Mammary epithelial cell (primary cell): ENCODE measurements at places on chromosomes 3 and 15.
A peak's percentile ranks its signal among the peaks of the same experiment; 100 is the strongest.

GRCh38 chr3:13073326-13074005 is at the start of gene IQSEC1:
TSS of gene IQSEC1 (minus strand) at chr3:13073429. CDS start at chr3:13073014, 415 bp downstream.
- no peak for DNase-seq

GRCh38 chr15:60673918-60674558 is 195.1 kb upstream of the ICE2 start:
- DNase-seq, result peak; percentile 91

DNA sequence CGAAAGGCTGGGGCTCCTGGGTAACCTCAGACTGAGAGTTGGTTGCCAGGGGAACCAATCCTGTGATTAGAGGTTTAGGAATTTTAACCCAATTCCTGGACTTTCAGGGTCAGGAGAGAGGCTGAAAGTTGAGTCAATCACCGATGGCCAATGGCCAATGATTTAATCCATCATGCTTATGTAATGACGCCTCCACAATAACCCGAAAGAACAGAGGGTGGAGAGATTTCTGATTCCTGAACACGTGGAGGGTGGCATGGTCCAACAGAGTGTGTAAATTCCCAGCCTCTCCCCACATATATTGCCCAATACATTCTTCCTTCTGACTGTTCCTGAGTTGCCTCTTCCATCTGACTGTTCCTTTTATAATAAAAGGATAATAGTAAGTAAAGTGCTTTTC is 137.2 kb upstream of the CBLB start:
- DNase-seq, result peak; percentile 97

GRCh38 chr15:68730471-68730919 is 90.2 kb downstream of the ANP32A start:
- DNase-seq, result peak; percentile 21

- no peak for DNase-seq
Measured at GRCh38 chr15:41125063-41125669, 9.1 kb upstream of the INO80 start.

DNA sequence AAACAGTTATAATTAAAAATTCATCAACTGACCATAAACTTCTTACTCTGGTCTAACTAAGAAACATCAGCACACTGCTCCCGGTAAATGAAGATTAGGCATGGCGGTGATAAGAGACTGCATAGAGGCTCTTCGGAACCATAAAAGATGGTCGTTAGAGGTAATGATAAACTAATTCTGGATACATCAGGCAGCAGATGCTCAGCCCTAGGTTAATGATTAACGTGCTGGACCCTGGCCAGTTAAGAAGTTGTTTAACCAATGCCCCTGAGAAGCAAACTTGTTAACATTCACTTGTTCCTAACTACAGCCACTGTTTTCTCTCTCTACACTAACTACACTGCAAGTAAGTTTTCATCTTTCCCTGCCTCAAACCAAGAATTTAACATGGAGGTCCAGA is 111.5 kb downstream of the PDZRN3 start:
- DNase-seq, result no peak

GRCh38 chr15:78090422-78091063 is 1.8 kb upstream of the SH2D7 start:
- no peak for DNase-seq
